ENCODE measurements at places on chromosomes 2 and 18. TPM values are rescaled to one million over a fixed set of nuclear protein-coding genes. Genes with fewer than 3 reads are reported as not detected.

The RUFY4 gene
- not detected for total RNA-seq

- peak; percentile 34 for DNase-seq
Measured at GRCh38 chr2:197675711-197676188, 363 bp upstream of the RFTN2 start.

GRCh38 chr2:103166456-103167324 lies 404.9 kb downstream of the TMEM182 start:
- no peak for DNase-seq

The ITGB6 gene
- not detected for total RNA-seq

GRCh38 chr18:65372904-65373303 lies 377.9 kb upstream of the CDH7 start:
- no peak for DNase-seq

- DNase-seq: no peak
Measured at GRCh38 chr2:101199251-101199791, 48.1 kb upstream of the TBC1D8 start.

DNA sequence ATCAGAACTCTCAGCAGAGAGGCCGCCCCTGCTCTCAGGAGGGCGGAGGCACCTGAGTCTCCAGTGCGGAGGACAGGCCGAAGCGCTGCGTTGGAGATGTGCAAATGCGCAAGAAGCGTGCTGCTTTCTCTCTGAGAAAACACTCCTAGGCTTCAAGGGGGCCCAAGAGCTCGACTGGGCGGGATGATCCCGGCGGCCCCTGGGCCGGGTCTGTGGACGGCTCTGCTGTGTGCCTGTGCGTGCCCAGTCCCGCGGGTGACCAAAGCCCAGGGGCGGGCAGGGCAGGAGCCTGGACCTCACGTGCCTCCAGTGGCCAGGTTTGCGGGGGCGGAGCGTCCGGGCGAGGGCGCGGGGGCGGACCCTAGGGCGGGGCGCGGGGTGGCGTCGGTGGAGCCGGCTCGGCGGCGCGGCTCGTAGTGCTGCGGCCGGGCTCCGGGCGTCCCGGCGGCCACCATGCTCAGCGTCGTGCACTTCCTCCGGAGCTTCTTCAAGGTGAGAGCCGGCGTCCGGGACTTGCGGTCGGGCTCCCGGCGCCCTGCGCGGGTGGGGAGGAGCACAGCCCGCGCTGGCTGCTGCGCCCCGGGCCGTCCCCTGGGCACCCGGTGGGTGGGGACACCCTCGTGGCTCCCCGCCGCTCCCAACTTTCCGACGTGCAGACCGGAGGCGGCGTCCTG lies at the start of gene ARHGEF4:
TSS of gene ARHGEF4 (plus strand) at position 414 of the 674 bp plus-strand sequence. CDS start at position 454, 40 bp downstream.
- peak; percentile 51 for DNase-seq
